ENCODE measurements at places on chromosomes 2 and 18. TPM values are rescaled to one million over a fixed set of nuclear protein-coding genes. Genes with fewer than 3 reads are reported as not detected.

- no peak overlapping the region for H3K4me3 ChIP-seq
- H3K4me1 ChIP-seq: no peaks in the 10 kb centered on the region
- H3K27me3 ChIP-seq: no peaks in the 10 kb centered on the region
- no peaks in the 10 kb centered on the region for H3K36me3 ChIP-seq
- no peak for DNase-seq
Observed at GRCh38 chr18:42141439-42141838, 186.4 kb downstream of the PIK3C3 start.

DNA sequence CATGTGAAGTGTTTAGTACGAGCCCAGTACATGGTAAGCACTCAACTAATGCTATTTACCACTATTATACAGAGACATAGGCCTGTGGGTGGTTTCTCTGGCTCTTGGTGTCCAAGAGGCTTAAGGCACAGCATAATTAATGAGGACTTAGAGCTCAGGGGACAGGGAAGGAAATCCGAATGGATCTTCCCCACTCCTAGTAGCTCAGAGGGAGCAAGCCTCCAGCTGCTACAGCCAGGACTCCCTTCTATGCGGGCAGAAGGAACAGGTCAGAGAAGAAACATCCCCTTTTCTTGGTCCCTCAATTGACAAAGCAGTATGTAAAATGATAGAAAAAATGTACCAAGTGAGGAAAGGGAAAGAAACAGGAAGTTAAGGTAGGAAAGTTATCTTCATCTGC, 261.3 kb upstream of the STON1 start:
- H3K4me1 ChIP-seq: no peaks in the 10 kb centered on the region
- no peaks in the 10 kb centered on the region for H3K36me3 ChIP-seq
- H3K27me3 ChIP-seq: no peaks in the 10 kb centered on the region
- no peak overlapping the region for H3K4me3 ChIP-seq

DNA sequence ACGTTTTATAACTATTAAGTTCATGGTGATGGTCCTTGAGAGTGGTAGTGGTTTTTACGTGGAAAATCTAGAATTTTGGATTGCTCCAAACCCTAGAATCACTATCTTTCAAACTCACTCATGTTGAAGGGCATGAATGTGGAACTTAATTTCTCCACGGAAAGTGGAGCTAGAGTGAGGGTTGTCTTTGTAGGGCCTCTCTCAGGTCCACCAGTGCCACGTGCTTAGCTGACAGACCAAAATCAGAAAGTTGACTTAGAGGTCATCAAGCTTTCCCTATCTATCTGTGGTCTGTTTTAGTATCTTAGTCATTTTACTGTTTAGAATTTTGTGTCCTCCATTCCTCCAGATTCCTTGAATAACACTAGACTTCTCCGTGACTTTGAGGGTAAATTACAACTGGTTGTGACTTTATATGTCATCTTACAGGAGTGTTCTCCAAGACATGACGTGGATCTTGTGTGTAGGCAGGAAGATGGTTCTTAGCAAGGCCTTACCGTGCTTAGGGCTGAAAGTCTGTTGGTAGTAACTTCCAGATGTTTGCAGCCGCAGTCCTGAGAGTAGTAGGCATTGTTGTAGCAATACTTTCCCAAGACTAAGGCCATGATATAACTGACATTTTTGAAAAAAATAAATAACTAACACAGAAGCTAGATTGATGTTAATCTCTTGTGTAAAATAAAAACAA, 26.8 kb downstream of the DIS3L2 start:
- no peaks in the 10 kb centered on the region for H3K27me3 ChIP-seq
- H3K27ac ChIP-seq: no peak overlapping the region
- no peaks in the 10 kb centered on the region for H3K36me3 ChIP-seq
- H3K4me1 ChIP-seq: peaks cover 21% of the 10 kb centered on the region
- H3K4me3 ChIP-seq: no peak overlapping the region
- no peak for DNase-seq

- H3K27ac ChIP-seq: no peak overlapping the region
- H3K36me3 ChIP-seq: peaks cover 46% of the 10 kb centered on the region
Observed at GRCh38 chr2:238079874-238080327, 19.1 kb downstream of the SCLY start.

DNA sequence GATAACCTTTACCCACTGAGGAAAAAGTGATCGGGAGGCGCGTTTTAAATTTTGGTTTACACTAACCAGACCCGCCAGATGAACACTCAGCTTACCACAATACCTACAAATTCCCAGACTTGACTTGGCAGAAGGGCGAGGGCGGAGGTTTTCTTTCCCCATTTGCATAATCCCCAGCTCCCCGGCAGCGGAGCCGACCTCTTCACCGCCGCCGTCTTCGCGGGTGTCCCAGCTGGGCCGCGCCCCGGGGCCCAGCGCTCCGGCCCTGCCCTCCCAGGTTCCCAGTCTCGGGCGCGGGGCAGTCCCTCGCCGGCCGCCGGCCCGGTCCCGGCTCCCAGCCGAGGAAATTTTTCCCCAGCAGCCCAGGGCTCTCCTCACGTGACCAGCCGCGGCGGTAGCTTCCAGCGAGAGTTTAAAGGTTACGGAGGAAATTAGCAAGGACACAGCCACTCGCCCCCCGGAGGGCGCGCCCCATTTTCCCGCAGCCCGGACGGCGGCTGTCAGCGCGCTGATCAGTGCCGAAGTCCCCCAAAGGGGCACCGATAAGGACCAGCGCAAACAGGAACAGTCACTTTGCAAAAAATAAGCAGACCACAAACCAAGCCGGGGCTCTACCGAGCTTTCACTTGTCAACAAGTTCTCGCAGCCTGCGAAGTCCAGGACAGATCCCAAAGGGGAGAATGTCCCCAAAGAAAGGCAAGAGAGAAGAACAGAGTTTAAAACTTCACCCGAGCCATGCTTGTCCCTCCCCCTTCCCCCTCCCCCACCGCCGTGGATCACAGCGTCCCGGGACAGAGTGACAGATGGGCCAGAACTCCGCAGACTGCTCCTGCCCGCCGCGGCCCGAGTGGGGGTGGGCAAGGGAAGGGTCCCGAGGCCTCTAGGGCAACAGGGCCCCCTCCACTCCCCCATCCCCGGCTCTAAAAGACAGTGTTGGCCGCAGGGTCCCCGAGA, 1.3 kb upstream of the PRKCE start:
- H3K27me3 ChIP-seq: no peaks in the 10 kb centered on the region
- peak; percentile 95 for DNase-seq
- H3K36me3 ChIP-seq: no peaks in the 10 kb centered on the region
- peak overlapping the region; percentile 96 for H3K4me3 ChIP-seq
- peaks cover 57% of the 10 kb centered on the region for H3K4me1 ChIP-seq

INHA gene
- total RNA-seq: 0.45 TPM
